ENCODE measurements at places on chromosomes 12 and 14.

DNA sequence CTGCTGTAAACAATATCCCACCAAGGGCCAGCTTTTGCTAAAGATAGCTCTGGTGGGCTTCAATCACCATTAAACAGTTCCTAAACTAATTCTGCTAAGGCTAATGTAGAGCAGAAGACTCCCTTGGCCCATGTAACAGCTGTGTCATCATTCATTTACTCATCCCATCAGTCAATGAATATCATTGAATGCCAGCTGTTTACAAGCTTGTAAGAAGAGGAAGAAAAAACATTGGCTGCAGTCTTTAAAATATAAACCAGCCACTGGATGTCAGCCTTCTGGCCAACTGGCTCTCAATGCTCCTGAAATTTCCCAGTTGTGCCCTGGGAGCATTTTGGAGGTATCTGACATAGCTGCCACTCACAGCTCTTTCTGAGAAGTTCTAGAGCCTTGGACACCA is 18.0 kb upstream of the MAP3K9 start:
- DNase-seq = no peak

GRCh38 chr14:81767266-81767995 is 233.8 kb upstream of the SEL1L start:
- DNase-seq = no peak

- no peak for DNase-seq
Observed at GRCh38 chr14:60229614-60230013, 19.4 kb upstream of the PPM1A start.

DNA sequence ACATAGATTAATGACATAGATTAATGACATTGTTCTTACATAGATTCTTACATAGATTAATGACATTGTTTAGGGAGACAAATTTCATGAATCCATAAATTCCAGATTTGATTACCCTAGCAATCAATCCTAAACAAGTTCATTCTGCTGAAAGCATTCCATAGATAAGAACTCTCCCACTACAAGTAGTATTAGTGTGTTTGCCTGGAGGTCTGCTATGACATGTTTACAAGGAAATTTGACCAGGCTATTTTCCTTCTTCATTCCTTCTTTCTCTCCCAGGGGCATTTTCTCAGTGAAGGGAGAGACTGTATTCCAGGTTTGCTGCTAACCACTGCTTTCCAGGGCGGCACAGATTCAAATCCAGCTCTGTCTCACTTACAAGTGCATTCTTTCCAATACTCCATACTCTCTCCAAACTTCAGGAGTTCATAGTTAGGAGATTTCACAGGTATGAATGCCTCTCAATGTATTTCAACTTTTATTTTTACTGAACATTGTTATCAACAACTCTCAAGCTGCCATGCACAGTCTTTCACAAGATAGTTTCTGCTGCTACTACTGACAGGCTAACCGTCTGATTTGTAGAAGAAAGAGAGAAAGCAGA is 134.5 kb downstream of the SLC38A1 start:
- DNase-seq = no peak

DNA sequence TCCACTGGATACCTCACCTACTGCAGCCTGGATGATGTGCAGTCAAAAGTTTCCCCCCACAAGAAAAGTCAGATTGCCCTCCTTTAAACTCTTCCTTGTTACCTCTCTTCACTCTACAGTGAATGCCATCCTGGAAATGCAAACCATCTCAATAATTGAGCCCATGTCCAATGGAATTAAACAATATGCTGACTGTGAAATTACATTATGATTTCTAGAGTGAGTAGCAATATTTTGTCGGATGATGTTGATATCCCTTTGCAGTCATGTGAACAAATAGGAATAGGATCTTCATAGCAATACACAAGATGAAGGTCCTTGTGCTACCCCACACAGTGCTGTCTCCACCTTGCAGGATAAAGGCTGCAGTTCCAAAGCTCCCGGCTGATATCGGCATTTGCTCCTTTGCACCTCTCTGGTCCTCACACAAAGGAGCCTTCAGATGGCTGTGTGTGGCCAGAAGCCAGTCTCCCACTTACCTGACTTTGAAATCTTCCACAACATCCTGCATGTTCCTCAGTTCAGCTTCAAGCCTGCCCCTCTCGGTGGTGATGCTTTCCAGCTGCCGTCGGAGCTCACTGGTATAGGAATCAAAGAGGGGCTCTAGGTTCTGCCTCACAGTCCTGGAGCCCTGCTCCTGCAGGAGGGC is 1.5 kb downstream of the KRT75 start:
- no peak for DNase-seq

- DNase-seq = peak; percentile 53
Observed at GRCh38 chr12:52007158-52007921, 594 bp downstream of the TAMALIN start.

Data from stimulated activated CD8-positive, alpha-beta memory T cell treated with anti-CD3 and anti-CD28 coated beads, Interleukin-7, amount 100 ng/mL, for 4 hours (primary cell).